NCI-H1436 (cell line): ENCODE measurements at places on chromosomes 1 and 21.

- no peak for DNase-seq
These were observed 2.1 kb upstream of the TNFRSF14 start for GRCh38 chr1:2553871-2554620.

DNA sequence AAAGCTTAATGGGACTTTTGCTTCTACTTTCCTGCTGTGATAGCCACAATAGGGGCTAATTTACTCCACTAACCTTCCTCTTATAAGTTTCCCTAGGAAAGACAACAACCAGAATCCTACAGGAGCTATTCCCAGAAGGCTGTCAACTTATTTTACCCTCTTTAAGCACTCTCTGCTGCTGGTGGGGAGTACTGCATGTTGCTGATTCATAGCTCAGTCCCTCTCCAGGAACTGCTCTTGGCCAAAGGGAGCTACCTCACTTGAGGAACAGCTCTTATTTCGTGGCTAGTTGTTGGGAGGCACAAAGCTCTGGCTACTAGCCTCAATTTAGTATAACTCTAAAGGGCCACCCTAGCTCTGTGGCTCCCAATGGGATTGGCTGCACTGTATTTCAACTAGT is 37.2 kb downstream of the ADSS2 start:
- DNase-seq: no peak

- DNase-seq: no peak
These were observed 38.9 kb downstream of the EPHB2 start for GRCh38 chr1:22749503-22749902.

DNA sequence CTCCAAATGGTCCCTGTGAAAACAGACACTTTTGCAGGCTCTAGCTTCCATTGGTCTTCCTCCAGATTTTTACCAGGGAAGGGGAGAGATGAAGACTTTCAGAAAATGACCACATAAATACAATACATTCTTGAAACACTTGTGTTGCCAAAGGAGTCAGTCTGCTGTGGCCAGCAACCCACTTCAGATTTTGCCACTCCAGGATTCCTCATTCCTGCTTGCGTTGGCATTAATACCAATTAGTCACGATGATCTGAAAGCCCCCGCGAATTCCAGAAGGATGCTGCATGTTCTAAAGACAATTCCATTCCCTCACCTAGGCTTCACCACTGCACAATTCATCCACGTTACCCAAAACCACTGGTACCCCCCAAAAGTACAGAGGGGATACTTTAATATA is 7.9 kb upstream of the BACE2 start:
- DNase-seq: no peak

DNA sequence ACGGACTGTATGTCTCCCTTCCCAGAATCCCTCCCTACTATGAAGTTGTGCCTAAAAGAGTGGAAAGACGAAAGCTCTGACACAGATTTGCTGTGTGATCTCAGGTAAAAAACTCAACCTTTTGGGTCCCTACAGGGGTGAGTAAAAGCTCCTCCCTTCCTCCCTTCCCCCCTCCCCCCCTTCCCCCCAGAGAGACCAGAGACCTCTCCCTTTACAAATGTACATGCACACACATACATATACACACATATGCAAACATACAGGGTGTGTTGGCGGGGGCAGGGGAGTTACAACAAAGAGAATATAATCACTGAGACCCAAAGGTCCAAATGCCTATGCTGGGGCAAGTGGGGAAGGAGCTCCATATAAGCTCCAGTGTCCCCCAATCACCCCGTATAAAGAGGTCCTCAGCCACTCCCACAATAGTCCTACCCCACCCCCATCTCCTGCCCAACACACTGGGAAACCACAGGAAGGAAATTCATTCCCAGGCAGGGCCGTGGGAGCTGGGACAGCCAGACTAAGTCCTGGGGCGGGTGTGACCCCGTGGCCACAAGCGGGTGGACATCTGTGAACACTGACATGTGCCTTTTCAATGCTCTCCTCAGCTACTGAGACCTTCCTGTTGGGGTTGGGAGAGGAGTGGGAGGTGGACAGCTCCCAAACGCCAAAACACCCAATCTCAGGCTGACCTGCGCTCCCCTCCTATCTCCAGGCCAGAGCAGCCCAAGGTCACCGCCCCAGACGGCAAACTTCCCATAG is 2.0 kb downstream of the MEF2D start:
- no peak for DNase-seq

- no peak for DNase-seq
These were observed 72.7 kb upstream of the TTC34 start for GRCh38 chr1:2874207-2874606.

- DNase-seq: no peak
These were observed 24.2 kb upstream of the SLFNL1 start for GRCh38 chr1:41045740-41046139.

GRCh38 chr1:56377431-56377830 is 201.9 kb downstream of the PLPP3 start:
- no peak for DNase-seq

DNA sequence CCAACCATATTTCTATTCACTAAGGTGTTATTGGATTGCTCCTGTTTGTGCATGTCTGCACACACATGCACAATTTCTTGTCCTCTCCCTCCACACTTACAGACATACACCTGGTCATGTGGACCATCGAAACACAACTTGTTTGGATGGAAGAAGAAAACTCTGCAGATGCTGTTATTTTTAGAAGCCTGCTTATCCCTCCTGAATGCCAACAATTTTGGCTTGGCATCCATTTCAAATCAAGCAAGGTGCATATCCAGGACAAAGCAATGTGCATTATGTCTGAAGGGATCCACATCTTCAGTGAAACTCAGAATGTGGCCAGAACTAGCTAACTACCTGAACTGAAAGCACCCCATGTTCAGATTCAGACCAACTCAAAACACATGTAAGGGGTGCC is 98.9 kb upstream of the ADAR start:
- DNase-seq: no peak

DNA sequence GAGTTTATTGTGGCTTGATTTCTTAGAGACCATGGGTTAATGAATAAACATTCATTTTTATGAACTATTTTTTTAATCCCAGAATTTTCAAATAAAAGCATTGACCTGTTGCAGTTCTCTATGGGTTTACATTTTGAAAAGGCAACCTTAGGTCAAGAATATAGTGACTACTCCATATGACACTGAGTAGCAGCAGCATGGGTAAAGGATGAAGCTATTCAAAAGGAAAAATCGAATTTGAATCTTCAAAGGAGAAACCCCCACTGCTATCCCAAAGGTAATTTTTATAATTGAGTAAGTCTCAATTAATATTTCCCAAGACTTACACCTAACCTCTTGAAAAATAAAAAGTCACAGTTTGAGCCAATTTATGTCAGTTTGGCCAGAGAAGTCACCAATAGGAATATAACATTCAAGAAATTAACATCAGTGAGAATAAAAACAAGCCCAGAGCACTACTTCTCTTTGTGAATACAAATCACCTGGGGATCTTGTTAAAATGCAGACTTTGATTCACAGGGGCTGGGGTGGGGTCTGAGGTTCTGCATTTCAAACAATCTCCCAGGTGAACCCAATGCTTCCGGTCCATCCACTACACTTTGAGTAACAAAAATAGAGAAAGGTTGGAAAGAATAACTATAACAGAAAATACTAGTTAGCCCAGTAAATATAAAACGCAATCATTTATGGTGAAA is 39.8 kb downstream of the USP1 start:
- DNase-seq: no peak

DNA sequence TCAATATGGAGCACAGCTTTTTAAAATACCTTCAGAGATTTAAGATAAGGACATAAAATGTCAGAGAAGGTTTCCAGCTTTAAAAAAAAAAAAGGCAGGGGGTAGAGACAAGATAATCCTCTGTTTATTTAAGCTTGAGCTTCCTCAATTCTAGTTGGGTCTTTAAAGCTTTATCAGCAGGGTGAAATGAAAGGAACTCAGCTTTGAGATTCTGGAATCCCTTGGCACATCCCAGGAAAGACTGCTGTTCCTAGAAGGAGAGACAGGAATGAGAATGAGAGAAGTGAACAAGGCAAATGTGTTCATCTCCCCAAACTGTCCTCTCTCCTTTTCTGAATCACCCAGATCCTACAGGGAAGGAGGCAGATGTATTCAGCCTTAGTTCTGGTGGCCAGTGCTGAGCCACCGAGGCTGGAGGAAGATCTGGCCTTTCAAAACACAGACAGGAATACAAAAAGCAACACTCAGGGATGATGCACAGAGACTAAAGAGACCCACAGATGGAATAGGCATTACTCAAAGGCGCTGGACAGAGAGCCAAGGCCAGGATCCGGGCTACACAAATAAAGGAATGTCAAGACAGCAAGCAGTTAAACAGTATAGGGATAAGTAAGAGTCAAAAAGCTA is 385.8 kb upstream of the DUSP10 start:
- no peak for DNase-seq

GRCh38 chr1:227899141-227899819 is 48.5 kb downstream of the WNT9A start:
- DNase-seq: no peak

GRCh38 chr1:242225767-242226573 is 227.1 kb upstream of the MAP1LC3C start:
- no peak for DNase-seq

- DNase-seq: no peak
These were observed 86.2 kb downstream of the EIF4G3 start for GRCh38 chr1:21090463-21090862.

GRCh38 chr21:41821756-41822431 is 55.0 kb upstream of the RIPK4 start:
- no peak for DNase-seq

GRCh38 chr1:17335821-17336710 is 28.1 kb downstream of the PADI4 start:
- DNase-seq: peak; percentile 64

DNA sequence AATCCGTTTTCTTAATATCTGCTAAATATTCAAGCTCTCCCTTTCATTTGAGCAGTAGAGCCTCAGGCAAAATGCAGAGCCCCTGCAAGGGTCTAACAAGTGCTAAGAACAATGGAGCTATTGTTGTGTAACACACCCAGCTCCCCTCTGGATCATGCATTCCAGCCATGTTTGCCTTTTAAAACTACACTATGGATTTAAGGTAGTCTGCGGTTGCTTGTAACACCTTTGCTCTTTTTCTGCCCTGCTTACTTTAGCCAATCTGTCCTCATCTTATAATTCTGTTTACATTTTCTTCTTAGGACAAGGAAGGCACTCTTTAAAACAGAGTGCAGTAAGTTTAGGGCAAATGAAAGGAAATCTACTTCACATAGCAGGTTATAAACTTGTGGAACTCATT is 60.0 kb upstream of the C1orf105 start:
- DNase-seq: no peak

- DNase-seq: no peak
These were observed 89.6 kb downstream of the PKN2 start for GRCh38 chr1:88773540-88774150.

DNA sequence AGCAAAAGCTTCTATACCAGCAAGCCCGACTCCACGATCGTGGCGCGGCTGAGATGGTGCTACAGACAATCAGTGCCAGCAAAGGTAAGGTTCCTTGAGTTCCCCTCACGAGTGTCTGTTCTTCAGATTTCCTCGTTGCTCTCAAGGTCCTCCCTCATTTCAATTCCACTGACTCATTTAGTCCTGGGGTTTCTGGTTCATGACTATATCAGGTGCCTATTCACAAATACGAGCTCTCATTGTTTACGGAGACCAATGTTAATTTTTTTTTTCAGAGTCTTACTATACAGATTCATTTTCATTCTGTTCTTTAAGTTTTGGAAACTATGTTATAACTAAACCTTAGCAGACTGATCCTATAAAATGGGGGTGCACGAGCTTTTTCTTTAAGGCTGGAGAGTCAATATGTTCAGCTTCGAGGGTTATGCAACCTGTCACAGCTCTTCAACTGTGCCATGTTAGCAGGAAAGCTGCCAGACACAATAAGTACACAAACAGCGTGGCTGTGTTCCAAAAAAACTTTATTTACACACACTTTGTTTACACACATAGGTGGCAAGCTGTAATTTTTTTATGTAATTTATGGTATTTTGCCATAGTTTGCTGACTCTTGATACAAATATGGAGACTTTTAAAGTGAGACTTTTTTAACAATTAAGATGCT is 134.3 kb downstream of the ZP4 start:
- DNase-seq: peak; percentile 16

GRCh38 chr1:19250629-19251304 is 557 bp downstream of the EMC1 start:
- DNase-seq: no peak

DNA sequence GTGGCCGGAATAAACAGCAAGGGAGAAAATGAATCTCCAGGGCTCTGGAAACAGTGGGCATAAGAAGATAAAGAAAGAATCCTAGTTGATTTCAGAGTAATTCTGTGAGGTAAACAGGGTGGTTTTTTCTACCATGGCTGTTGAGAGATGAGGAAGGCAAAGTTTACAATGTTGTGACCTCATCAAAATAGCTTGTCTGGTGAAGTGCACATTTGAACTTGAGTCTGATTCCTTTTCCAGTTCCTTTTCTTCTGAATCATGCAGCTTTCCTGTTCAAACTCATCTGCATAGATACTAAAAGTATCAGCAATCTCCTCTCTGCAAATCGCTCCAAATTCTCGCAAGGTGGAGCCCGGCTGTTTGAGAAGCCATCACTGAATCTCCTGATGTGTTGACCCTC is 161.7 kb downstream of the PLPP3 start:
- no peak for DNase-seq

DNA sequence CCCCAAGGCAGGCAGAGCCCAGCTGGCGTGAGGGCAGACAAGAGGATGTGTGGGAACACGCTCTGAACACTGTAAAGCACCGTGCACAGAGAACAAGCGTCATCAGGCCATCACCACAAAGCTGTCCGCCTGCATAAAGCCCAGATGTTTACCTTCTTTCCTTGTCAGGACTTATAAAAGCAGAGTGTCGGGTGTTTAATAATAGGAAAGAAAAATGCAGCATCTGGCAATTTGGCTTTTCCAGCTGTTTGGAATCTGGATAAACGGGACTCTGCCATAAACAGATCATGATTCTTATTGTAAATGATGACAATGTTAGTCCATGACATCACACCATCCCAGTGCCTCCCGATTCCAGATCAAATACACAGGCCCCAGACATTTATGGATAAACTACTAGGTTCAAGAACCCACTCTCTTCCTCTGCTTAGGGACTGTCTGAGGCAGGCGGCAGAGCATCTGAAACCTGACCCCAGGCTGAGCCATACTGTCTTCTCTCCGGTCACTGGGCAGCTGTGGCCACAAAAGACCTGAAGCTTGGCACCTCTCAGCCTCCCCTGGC is 4.2 kb downstream of the GLIS1 start:
- no peak for DNase-seq

DNA sequence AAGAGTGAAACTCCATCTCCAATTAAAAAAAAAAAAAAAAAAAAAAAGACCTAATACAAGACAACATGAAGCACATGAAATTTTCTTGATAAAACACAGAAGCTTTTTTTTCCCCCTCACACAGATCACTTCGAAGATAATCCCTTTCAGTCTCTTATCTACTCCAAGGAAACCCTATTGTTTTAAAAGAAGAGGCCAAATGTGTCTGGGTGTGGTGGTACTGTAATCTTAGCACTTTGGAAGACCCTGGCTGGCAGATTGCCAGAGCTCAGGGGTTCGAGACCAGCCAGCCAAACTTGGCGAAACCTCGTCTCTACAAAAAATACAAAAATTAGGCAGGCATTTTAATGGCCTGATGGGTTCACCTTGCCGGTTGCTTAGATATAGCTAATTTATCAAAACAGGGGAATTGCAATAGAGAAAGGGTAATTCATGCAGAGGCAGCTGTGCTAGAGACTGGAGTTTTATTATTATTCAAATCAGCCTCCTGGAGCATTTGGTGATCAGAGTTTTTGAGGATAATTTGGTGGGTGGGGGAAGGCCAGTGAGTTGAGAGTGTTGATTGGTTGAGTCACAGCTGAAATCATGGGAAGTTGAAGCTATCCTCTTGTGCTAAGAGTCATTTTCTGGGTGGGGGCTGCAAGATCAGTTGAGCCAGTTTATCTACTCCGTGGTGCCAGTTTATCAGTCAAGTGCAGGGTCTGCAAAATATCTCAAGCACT is 62.5 kb downstream of the SLC16A1 start:
- DNase-seq: no peak
